ENCODE measurements at places on chromosomes 16 and 17.
A peak's percentile ranks its signal among the peaks of the same experiment; 100 is the strongest.

- no peak for DNase-seq
Measured at GRCh38 chr17:9818760-9819159, 3.1 kb downstream of the GSG1L2 start.

GRCh38 chr16:9264067-9264466, 172.6 kb downstream of the HAPSTR1 start:
- no peak for DNase-seq

- DNase-seq = no peak
Measured at GRCh38 chr16:7731141-7731540, 398.5 kb downstream of the RBFOX1 start.

DNA sequence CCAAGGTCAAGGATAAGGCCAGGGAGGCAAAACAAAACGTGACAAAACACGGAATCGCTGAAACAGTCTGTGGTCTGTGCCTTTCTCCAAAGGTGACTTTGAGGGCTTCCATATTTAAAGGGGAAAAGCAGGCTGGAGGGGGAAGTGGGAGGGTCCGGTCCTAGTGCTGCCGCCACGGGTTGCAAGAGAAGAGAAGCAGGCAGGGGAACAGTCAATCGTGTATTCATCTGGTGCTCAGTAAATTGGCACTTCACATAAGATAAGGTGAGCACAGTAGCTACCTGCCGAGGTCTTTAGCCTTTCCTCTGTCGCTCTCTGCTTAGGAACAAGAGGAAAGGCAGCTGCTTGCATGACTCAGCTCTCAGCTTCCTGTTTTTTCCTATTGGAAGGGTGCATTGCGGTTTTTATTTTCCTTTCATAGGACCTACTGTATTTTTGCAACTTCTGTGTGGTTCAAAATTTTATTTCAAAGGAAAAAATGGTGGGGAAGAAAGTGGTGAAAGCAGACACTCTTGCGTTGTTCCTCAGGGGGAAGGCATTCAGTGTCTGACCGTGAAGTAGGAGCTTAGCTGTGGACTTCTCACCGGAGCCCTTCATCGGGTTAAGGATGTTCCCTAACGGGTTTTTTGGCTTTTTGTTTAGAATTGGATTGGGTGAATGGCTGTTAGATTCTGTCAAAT, 7.1 kb upstream of the LGALS3BP start:
- DNase-seq = no peak

- DNase-seq = no peak
Measured at GRCh38 chr16:79618692-79619050, 18.1 kb upstream of the MAF start.

GRCh38 chr17:61806081-61806828, 57.1 kb downstream of the BRIP1 start:
- no peak for DNase-seq

DNA sequence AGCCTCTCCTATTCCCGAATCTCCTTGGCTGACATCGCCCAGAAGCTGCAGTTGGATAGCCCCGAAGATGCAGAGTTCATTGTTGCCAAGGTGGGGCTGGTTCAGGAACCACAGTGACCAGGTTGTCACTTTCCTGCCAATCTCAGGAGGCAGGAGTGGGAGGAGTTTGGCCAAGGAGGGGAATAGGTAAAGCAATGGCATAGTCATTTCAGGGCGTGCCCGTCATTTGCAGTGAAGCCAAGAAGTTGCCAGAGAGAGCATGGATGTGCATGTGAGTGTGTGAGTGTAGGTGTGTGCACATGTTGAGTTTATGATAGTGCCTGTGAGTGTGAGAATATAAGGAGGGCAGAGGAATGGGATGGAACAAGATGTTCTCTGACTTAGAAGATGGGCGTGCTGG, 14.8 kb downstream of the PSMD3 start:
- no peak for DNase-seq

GRCh38 chr17:70366386-70366785, 197.1 kb downstream of the KCNJ2 start:
- DNase-seq = no peak

DNA sequence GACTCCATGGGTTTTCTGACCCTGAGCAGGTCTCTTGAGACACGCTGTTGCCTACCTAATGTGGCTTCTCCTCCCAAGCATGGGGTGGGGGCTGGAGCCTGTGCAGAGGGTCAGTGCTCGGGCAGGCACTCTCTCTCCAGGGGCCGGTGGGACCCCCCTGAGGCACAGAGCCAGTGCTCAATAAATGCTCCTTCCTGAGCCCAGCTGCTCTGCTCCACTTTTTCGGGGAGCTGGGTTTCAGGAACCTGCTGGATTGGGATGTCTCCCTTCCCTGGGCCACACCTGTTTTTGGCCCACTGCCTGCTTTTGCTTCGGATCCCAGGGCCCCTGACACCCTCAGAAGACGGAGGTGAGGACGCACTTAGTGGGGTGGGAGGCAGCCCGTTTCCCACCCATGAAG, 1.3 kb upstream of the TRIM65 start:
- DNase-seq = no peak

DNA sequence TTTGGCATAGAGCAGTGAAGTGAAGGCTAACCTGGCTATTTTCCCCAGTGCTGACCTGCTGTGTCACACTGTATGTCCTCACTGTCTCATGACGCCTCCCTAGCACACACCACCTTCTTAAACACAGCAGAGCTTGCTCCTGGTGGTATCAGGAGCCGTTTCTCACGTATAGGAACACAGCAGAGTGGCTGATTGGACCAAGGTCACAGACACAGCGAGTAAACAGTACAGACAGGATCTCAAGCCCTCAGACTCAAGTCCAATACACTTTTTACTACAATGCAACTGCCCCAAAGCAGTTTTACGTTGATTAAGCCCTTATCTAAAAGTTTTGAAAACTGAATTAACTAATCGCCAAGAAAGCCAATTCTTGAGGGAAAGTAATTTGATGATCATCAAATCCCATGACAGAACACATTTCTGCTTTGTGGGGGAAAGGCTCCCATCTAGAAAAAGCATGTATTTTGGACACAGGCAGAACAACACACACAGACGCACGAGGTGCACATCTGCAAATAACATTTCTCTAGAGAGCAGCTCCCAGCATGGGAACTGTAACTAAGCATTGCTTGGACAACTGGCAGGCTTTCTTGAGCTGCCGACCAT, 15.2 kb downstream of the ARHGAP17 start:
- DNase-seq = no peak

- DNase-seq = no peak
Measured at GRCh38 chr16:85029981-85030401, 2.4 kb downstream of the KIAA0513 start.

DNA sequence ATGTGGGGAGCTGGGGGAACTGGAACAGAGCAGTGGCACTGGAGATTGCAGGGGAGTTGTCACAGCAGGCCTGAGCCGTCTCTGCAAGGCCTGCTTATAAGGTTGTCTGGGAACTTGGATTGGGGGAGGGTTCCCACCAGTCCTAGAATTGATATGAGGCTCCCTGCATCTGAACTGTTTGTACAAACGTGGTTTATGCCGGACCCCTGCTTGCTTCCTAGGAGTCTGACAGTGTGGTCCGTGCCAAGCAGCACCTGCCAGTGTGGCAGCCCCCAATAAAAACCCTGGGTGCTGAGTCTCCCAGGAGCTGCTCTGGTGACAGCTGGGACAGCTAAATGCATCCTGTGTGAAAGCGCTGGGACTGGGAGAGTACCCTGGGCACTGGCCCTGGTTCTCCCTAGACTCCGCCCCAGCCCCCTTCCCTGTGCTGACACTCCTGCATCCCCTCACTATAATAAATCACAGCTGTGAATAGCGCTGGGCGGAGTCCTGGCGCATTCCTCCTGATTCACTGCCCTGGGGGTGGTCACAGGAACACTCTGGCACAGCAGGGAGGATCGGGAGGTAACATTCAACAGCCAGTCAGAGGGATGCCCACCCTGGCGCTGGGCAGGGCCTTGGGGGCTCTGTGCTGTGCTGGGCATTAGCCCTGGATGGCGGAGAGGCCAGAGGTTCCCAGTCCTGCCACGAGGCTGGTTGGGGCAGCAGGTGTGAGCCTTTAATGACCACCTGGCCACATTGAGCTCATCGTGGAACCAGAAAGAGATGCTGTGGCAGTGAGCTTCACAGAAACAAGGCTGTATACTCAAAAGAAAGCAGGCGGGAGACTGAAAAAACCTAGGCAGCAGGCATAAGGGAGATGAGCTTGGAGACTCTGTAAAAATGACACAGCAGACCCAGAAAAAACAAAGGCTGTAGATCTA, 45.6 kb downstream of the RMI2 start:
- no peak for DNase-seq

DNA sequence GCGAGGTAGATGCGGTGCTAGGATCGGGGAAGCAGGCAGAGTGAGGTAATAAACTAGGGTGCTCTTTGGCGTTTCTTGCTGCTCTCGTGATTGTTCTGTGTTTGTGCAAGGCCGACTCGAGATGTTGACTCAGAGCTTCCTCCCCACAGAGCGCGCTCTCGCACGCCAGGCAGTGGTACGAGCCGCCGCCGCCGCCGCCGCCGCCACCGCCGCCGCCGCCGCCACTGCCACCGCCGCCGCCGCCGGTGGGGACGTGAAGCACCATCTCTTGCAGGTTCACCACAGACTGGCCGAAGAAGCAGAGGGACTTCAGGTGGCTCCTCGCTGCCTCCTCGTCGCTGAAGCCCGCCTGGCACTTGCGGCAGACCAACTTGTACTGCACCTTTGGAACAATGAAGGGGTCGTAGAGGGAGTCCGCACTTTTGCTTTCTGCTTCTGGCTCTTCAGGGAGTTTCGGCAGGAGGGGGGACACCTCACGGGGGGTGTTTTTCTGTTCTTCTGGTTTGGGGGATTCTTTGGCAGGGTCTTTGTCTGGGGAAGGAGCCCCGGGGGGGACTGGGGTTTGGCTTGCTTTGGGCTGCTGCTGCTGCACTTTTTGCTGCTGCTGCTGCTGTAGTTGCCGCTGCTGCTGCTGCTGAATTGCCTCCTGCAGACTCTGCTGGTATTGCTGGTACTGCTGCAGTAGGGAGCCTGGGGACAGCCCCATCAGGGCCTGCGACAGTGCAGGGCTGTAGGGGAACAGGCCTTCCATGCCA, 260.2 kb downstream of the ZFHX3 start:
- DNase-seq = peak; percentile 56

- DNase-seq = peak; percentile 88
Measured at GRCh38 chr17:8376271-8377067, at the start of gene KRABD2. KRABD2 (minus strand) TSS chr17:8376704.

DNA sequence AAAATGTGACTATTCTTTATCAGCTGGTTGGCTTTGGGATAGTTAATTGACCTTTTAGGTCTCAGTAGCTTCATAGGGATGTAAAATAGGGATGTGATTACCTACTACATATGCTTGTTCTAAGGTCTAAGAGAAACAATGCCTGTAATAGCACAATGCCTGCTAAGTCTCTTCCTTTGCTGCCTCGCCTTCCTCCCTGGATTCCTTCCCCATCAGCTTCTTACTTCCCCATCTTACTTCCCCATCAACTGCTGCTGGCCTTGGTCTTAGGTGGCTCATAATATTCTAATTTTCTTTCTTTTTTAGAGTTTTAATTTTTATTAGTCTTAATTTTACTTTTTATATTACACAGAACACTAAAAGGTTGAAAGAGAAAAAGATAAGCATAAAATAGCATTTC, 59.2 kb upstream of the GOT2 start:
- no peak for DNase-seq

GRCh38 chr17:16430650-16431049, 15.3 kb downstream of the TRPV2 start:
- DNase-seq = no peak

DNA sequence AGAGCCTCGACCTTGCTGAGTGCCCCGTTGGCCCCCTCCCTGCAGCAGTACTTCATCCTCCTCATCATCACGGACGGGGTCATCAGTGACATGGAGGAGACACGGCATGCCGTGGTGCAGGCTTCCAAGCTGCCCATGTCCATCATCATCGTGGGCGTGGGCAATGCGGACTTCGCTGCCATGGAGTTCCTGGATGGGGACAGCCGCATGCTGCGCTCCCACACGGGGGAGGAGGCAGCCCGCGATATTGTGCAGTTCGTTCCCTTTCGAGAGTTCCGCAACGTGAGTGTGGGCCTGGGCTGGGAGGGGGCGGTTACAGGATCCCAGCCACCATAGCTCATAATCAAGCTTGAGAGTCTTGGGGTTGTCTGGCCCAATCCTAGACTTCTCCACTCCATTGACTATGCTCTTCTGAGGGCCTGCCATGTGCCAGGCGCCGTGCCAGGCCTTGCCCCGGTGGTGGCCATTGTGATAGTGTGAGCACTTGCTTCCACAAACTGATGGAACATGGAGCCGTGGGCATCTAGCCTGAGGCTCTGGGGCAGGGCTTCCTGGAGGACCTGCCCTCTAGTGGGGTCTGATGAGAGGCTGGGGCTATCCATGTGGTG, 39.7 kb downstream of the PSME3IP1 start:
- DNase-seq = no peak

DNA sequence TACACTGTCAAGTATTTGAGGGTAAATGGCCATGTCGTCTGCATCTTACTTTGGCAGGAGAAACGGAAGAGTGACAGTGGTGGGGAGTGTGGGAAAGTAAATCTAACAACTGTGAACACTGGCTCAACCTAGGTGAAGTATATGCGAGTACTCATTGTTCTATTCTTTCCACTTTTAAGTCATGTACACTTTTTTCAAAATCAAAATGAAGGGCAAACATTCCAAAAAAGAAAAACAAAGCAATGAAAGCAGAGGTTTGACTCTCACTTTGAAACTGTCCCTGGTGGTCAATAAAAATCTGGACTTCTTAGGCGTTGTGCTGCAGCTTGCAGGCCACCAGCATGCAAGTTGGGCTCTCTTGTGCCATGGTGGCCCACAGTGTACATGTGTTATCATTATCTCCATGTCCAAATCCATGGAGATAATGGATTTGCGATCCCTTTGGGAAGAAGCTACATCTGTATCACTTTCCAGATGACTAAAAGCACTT, 32.7 kb downstream of the STAT5B start:
- DNase-seq = no peak

GRCh38 chr17:8162233-8162996, at the start of gene VAMP2:
VAMP2 (minus strand) TSS chr17:8162948; CDS start chr17:8162879, 69 bp downstream.
- peak; percentile 50 for DNase-seq

DNA sequence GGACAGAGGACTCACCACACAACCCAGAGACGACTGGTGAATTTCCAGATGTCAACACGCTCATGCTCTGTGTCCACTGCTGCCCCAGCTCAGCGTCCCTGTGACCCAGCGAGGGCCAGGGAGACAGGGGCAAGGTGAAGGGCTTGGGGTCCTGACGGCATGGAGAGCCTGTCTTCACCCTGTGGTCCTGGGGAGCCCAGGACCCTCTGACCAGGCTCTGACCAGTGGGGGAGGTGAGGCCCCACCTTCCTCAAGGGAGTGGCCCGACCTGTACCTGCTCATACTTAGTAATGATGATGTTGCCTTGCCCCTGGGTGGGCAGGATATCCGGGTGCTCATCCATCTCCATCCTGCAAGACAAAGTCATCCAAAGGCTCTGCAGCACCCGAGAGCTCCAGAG, 39.8 kb downstream of the TNFRSF13B start:
- DNase-seq = no peak

DNA sequence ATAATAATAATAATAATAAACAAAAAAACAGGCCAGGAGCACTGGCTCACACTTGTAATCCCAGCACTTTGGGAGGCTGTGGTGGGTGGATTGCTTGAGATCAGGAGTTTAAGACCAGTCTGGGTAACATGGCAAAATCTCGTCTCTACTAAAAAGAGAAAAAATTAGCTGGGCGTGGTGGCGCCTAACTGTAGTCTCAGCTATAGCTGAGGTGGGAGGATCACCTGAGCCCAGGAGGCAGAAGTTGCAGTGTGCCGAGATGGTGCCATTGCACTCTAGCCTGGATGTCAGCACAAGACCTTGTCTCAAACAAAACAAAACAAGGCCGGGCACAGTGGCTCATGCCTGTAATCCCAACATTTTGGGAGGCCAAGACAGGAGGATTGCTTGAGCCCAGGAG, 18.7 kb upstream of the ATP6V0C start:
- DNase-seq = no peak

- DNase-seq = no peak
Measured at GRCh38 chr17:39848600-39848999, 15.5 kb downstream of the IKZF3 start.

- DNase-seq = no peak
Measured at GRCh38 chr17:3740611-3741073, 16.9 kb downstream of the HASPIN start.
